CMK (cell line): ENCODE measurements at places on chromosomes 1 and 21.

DNA sequence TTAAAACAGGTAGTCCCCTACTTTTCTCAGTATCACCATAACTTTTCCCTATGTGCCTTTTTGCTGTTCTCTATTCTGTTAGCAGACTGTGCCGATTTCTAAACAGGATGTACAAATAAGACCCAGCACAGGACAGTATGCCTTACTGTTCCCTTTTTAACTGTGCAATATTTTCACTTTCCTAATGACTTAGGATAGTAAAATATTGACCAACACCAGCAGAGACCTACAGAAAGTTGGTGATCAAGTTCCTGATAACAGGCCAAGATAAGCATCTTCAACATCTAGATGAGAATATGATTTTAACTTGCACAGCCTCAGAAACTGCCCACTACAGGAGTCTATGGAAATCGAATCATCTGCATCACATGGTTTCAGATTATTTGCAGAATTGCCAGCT lies 42.0 kb downstream of the ADSS2 start:
- no peak for DNase-seq

- DNase-seq: peak; percentile 54
These were observed 103.1 kb downstream of the RPS6KC1 start for GRCh38 chr1:213154056-213154685.

GRCh38 chr1:60598041-60598910 lies 484.1 kb upstream of the NFIA start:
- DNase-seq: no peak

DNA sequence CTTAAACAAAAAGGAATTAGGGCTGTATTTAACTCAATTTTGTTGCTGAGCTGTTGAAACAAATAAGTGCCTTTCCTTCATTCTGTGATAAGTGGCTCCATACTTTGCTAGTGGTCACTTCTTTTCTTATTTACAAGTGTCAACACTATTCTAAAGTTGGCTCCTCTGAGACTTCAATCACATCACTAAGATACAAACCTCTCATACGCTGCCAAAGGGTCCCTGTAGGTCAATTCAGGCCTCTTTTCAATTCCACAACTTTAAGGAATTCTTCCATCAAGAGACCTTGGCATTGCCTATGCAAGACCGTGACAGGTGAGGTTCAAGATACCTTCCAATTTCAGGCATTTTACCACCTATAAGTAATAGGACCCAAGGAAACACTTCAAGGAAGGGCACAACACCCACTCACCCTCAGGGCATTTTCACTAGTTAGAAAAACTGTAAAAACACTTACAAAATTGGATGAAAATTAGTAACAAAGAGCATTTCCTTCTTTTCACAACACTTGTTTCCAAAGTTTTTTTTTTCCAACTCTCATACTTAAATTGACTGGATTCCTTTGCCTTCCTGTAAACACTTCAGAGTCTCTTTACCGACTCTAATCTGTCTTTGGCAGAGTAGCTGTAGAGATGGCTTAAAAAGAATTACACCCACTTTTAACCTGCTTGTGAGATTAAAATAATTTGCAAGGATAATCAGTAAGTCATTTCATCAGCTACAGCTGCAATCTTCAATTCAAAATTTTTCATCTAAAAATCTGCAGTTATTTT lies 24.5 kb downstream of the SERBP1 start:
- DNase-seq: no peak

- no peak for DNase-seq
These were observed 352.3 kb upstream of the B3GALT2 start for GRCh38 chr1:193538680-193539079.

- no peak for DNase-seq
These were observed 6.4 kb upstream of the WNT3A start for GRCh38 chr1:228000416-228000815.

DNA sequence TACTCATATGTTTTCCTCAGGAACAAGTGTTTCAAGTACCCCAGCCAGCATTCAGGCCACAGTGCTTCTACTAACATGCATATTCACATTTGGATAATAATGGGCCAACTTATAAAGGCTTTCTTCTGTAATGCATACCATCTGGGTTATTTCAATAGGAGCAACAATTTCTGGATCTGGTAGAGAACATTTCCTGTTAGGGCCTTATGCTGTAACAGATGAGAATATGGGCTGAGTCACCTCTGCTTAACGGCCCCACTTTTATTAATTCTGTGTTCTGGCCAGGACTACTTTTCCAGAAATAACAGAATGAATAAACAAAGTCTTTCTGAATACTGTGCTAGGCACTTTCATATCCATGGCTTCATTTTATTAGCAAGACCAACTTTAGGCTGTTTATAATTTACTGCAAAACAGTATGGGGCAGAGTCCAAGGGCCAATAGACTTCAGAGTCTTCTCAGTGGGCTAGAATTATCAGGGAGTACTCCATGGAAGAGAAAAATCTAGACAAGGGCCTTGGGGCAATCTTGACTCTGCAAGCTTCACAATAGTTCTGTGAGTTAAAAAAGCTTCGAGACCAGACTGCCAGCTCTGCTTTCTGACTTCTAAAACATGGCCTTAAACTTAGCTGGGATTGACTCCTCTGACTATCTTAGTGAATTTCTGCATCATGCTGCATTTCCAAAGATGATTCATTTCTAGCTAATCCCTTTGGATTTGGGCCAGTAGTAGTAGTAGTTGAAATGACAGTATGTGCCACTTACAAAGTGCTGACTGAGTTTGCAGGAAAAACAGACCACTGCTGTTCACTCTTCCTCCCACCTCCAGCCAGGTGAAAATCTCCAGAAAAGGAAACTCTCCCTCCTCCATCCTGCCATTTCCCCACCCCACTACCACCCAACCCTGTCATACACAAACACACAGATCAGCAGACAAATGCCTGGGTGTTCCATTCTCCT lies 8.2 kb upstream of the SSX2IP start:
- no peak for DNase-seq

DNA sequence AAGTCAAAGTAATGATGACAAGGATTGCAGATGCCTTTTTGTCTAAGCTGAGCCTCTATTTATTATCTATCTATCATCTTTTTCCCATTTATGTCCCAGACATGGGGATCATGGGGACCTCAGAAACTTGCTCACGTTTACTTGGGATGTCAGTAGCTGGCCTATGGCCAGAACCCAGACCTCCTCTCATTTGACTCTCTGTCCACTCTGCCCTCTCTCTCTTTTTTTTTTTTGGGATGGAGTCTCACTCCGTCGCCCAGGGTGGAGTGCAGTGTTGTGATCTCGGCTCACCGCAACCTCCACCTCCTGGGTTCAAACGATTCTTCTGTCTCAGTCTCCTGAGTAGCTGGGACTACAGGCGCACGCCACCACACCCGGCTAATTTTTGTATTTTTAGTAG lies 3.7 kb upstream of the ID3 start:
- DNase-seq: no peak

DNA sequence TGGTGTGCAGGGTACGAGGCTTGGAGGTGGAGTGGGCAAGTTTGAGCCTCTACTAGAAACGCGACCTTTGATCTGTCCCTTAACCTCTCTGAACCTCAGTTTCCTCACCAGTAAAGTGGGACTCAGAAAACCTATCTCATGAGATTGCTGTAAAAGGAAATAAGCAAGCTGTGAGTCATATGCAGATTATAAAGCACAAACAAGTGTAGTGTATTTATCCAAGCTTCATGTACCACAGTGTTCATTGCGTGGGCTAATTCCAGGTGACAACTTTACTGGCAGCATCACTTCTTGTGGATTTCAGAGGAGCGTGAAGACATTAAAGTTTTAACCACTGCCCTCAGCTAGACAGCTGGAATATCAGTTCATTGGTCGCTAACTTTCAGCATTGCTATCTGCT lies 44.4 kb downstream of the ZNF697 start:
- no peak for DNase-seq

DNA sequence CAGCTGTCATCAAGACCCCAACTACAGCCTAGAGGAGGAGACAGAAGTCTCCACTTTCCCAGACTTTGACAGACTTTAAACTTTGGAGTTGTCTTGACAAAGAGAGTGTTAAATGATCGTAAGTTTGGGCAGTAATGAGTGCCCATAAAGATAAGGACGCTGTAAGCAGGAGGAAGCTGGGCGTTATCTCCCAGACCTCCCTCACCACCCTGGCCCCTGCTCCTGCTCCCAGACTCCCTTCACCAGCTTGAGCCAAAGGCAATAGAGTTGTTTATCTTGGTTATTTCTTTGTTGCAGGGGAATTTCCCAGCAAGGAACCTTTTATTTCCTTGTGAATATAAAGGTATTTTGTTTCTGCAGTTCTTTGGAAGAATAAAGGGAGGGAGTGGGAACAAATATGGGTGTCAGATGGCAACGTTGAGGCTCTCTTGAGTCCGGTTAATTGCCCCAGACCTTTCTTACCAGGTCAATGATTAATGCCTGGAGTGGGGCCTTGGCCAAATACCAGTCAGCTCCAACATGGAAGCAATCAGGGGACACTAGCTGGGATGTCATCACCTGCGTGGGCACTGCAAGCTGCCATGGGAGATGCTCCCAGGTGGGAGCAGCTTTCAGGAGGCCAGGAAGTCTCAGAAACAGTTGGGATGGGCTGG lies 4.4 kb downstream of the PIGR start:
- DNase-seq: no peak

GRCh38 chr1:154148807-154149206 lies 6.1 kb downstream of the NUP210L start:
- no peak for DNase-seq

- DNase-seq: no peak
These were observed 44.9 kb downstream of the PAFAH2 start for GRCh38 chr1:25952841-25953401.

DNA sequence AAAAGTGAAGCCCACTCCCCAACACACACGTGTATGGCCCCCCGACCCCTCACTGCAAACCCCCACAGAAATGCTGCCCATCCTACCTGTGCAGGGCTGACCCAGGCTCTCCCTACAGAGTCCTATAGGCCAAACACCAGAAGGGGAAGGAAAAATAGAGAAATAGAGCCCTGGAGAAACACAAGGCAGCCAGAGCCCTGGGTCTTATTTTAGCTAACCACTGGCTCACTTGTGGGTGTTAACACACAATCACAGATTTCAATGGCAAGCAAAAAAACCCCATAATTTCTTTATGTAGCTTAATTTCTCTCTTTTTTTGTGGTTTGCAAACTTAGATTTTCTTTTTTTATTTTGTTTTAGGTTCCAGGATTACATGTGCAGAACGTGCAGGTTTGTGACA lies 989 bp upstream of the PIGR start:
- no peak for DNase-seq

DNA sequence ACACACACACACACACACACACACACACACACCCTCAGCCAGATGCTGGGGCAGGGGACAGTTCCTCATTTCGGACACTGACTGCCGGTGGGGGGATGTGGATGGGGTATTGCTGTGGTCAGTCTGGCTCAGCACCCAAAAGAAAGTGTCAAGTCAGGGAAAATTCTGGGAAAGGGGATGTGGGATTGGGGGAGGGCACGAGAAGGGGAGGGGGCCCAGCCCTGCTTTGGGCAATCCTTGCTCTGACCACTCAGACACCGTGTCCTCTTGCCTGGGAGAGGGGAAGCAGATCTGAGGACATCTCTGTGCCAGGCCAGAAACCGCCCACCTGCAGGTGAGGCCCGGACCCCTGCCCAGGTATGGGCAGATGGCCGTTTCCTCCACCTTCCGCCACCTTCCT lies at the start of gene C1QC:
C1QC (plus strand) TSS at position 253 of the 400 bp plus-strand sequence. CDS start 391 bp downstream, outside the sequence.
- no peak for DNase-seq

DNA sequence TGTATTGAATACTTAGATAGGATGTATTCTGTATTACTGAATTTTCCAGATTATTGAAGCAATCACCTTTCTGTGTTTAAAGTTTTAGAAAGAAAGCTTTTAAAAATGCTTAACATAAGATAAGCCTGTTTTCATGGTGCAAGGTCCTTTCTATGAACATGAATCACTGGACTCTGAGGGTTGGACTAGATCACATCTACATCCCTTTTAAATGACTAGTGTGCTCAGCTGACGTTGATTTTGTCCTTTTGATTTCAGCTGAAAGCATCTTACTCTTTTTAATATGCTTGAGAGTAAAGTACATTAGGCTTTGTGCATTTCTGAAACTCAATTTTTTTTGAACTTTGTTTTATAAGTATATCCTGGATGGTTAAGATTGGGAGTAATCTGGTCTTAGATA lies 16.2 kb downstream of the MIER1 start:
- DNase-seq: no peak

DNA sequence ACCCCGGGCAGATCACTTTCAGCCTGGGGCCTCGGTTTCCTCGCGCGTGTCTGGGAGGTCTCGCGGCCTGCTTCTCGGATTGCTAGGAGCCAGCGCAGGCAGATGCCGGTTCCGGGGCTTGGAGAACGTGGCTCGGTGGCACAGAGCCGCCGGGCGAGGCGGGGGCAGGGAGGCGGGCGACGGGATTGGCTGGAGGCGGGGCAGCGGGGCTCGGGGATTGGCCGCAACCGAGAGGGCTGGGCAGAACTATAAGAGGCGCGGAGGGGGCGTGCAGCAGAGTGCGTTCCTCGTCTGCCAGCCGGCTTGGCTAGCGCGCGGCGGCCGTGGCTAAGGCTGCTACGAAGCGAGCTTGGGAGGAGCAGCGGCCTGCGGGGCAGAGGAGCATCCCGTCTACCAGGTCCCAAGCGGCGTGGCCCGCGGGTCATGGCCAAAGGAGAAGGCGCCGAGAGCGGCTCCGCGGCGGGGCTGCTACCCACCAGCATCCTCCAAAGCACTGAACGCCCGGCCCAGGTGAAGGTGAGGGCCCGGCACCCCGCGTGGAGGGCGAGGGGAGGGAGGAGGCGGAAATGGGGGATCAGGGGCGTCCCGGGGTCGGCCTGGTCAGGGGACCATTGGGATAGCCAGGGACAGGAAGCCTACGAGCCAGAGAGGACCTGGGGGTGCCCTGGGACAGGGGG lies at the start of gene MFSD2A:
MFSD2A (plus strand) TSS at position 276 of the 677 bp plus-strand sequence; CDS start at position 424, 148 bp downstream.
- no peak for DNase-seq

- DNase-seq: no peak
These were observed 11.6 kb upstream of the CTRC start for GRCh38 chr1:15426492-15427279.

DNA sequence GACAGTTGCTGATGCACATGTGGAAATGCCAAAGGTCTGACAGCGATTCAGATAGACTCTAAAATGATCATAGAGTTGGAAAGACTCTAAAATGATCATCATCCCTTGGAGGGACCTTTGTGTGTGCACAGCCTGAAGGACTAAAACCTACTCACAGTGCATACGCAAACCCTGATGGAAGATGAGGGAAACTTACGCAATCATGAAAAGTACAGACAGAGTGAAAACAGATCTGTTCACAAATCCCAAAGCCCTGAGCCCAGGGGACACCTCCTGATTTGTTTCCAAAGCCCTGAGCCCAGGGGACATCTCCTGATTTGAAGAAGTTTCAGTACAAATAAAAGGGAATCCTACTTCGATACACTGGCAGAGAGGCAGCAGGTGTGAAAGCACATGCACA lies 79.3 kb upstream of the PROX1 start:
- no peak for DNase-seq

- DNase-seq: no peak
These were observed 6.9 kb downstream of the SLC26A9 start for GRCh38 chr1:205936311-205936710.

DNA sequence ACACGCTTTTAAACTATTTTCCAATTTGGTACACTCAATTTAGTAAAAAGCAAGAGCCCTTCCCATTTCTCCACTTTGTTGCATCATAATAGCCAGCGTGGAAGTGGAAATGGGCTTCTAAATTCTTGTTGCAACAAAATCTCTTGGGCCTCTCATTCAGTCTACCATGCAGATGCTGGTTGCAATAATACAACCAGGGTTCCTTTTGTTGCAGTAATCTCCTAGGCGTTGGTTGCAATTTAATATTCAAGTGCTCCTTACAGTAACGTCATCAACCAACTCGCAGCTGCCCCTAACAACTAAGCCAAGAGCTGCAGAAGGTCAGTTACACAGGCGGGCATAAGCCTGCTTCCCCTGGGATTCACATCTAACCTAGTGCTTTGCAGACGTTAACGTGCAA lies 2.7 kb upstream of the HDGF start:
- DNase-seq: no peak

GRCh38 chr1:30331415-30332065 lies 391.8 kb downstream of the MATN1 start:
- DNase-seq: no peak
